CD4-positive, alpha-beta T cell treated with Interleukin-15 for 4 hours (primary cell): ENCODE measurements at places on chromosomes 3 and 15.

DNA sequence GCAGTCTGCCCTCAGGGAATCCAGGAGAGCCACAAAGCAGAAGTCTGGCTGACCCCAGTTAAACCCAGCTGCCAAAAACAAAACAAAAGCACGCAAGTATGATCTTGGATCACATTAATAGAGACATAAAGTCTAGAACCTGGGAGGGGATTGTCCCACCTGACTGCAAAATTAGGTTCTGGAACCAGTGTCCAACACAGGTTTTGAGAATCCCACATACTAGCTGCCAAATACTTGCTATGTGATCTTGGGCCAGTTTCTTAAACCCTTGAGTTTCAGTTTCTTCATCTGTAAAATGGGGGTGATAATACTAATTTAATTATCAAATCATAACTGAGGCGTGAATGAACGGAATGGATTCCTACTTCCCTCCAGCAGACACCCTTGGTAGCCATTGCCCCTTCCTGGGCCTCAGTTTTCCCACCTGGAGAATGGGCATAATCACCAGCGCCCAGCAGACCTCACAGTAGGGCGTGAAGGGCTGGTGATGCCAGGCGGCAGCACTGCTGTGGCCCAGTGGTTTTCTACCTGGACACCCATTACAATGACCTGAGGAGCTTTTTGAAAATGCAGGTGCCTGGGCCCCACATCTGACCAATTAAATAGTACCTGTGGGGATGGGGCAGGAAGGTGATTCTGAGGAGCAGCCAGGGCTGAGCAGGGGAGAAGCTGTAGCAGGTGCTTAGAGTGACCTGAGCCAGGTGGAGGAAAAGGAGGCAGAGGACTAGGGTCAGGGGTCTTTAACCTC is 32.2 kb downstream of the GRIP2 start:
- no peak for DNase-seq

DNA sequence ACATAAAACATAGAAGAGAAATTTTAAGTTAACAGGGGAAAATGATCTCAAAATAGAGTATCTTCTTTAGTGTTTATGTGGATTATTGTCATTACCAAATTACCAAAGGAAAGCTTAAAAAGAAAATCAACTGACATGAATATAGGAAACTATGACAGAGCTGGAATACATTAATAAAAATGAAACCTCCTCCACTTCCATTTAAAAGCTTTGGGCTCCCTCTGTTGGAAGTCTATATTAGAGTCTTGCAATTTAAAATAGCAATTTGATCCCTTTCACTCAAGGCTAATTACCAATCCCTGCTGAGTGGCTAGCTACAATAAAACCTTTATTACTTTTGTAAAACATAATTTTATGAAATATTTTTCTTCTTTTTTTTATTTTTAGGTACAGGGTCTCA is 61.4 kb upstream of the IMPG2 start:
- DNase-seq = peak; percentile 53

- DNase-seq = no peak
Measured at GRCh38 chr3:8457039-8457438, 44.6 kb upstream of the LMCD1 start.

GRCh38 chr3:63333815-63334214 is 55.7 kb downstream of the SYNPR start:
- no peak for DNase-seq

GRCh38 chr15:72179950-72180581 is 17.5 kb downstream of the GRAMD2A start:
- no peak for DNase-seq

- no peak for DNase-seq
Measured at GRCh38 chr3:33799202-33799551, 747 bp downstream of the PDCD6IP start.

DNA sequence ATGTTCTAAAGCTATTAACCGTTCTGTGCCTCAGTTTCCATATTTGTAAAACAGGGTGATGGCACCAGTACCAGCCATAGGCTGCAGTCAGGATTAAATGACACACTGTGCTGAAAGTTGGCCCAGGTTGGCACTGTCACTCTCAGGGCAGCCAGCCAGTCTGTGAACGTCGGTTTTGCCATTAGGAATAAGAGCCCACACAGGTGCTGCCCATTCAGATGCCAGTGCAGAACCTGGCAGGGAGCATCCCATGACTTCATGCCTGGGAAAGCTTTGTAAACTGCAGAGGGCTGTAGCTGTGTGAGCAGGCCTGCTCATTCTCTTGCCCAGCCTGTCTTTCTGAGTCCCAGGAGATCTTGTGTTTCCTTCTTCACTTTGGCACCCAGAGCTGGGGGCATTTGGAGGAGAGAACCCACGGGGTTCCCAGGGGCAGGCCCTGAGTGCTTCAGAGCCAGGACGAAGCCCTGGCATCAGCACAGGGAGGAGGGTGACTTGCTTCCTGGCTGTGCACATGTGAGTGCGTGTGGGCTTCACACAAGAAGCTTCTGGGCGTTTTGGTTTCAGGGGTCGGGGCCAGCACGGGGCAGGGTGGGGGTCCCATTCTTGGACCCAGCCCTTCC is 46.9 kb downstream of the ZNF710 start:
- no peak for DNase-seq

- no peak for DNase-seq
Measured at GRCh38 chr15:38605744-38606143, 41.1 kb upstream of the RASGRP1 start.

DNA sequence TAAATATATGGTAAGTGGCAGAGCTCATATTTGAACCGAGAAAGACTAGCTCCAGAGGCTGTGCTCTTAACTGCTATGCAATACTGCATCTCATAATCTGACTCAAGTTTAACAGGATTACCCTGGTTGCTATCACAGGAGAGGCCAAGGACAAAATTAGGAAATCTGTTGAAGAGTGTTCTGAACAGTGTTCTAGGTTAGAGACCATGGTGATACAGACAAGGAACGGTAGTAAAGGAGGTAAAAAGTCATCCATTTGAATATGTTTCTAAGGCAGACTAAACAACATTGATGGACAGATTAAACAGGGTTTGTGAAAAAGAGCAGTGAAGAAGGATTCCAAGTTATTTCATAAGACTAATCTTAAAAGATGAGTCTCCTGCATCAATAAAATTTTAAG is 22.1 kb downstream of the PLOD2 start:
- DNase-seq = no peak

DNA sequence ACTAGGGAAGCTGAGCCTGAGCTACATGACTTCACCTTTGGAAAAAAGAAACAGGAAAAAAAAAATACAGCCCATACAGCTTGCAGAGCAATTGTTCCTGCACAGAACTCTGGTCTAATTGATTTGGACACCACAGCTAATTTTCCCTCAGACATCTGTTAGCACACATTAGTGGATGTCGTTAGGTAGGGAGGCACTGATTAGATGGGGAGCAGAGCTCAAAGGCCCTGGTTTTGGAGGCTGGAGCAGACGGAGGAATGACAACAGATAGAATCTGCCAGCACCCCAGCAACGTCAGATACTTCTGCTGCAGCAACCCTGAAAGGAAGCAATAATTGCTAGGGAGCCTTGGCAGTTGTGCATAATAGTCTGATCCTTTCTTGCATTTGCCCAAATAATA is 398.9 kb downstream of the LSAMP start:
- no peak for DNase-seq

GRCh38 chr3:78820542-78820941 is 947.3 kb downstream of the ROBO1 start:
- no peak for DNase-seq
